NK-92 treated with Interleukin-12 subunit alpha and Interleukin-12 subunit beta, amount 100 ng/mL, for 24 hours (cell line): ENCODE measurements at places on chromosomes 6 and 20.

DNA sequence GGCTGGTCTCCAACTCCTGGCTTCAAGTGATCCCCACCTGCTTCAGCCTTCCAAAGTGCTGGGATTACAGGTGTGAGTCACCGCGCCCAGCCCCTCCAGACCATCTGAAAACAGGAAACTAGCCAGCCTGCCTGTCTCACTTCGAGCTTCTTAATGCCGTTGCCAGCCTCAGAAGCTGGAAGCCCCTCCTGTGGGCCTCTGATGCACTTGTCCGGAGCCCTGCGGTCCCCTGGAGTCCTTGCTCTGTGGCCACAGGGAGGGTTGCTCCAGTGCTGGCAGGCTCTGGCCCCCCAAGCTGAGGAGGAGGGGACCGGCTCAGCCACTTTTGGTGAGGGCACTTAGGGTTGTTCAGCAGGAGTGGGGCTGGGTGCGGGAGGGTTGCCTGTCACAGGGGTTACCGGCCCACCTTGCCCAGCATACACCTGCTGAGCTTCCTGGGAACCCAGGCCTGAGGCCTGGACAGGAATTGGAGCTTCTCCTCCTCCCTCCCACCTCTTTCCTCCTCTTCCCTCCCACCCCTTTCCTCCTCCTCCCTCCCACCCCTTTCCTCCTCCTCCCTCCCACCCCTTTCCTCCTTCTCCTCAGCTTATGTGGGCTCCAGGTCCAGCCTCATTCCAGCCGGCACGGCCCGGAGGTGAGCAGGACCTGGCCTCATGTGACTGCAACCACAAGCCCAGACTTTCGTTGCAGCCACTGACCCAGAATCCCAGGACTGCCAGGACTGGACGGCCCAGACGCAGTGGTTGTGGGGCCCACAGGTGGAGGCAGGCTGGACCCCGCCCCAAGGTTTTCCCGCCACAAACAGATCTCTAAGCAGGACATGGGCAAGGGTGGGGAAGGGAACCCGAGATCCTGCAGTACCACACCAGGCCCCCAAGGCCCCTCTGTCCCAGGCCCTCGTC is 9.4 kb upstream of the BIRC7 start:
- DNase-seq: no peak

DNA sequence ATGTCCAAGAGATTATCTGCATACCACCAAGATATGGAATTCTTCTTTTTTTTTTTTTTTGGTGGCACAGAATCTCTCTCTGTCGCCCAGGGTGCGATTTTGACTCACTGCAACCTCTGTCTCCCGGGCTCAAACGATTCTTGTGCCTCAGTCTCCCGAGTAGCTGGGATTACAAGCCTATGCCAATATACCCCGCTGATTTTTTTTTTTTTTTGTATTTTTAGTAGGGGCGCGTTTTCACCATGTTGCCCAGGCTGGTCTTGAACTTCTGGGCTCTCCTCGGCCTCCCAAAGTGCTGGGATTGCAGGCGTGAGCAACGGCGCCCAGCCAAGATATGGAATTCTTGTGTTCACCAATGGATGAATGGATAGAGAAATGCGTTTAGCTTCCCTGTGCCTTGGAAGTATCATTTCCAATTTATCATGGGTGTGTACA is 31.0 kb downstream of the POM121L2 start:
- DNase-seq: no peak

GRCh38 chr6:34926655-34927054 is 37.6 kb downstream of the ANKS1A start:
- DNase-seq: peak; percentile 5

GRCh38 chr6:56232436-56232835 is 14.9 kb downstream of the COL21A1 start:
- no peak for DNase-seq

DNA sequence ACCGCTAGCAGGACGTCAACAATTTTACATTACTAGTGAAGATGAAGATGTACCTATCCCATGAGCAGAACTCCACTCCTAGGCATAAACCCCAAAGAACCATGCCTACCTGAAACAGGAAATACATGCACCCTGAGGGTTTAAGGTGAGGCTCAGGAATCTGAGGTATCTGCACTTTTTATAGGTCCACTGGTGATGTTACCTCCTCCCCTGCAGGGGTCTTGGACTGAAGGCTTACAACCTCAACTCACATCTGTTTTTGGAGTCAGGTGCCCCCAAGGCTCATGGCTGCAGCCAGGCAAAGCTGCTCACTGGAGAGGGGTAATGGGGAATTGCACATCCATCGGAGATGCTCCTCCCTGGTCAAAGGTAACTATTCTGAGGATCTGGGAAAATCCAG is 132.5 kb upstream of the TRAF3IP2 start:
- no peak for DNase-seq

DNA sequence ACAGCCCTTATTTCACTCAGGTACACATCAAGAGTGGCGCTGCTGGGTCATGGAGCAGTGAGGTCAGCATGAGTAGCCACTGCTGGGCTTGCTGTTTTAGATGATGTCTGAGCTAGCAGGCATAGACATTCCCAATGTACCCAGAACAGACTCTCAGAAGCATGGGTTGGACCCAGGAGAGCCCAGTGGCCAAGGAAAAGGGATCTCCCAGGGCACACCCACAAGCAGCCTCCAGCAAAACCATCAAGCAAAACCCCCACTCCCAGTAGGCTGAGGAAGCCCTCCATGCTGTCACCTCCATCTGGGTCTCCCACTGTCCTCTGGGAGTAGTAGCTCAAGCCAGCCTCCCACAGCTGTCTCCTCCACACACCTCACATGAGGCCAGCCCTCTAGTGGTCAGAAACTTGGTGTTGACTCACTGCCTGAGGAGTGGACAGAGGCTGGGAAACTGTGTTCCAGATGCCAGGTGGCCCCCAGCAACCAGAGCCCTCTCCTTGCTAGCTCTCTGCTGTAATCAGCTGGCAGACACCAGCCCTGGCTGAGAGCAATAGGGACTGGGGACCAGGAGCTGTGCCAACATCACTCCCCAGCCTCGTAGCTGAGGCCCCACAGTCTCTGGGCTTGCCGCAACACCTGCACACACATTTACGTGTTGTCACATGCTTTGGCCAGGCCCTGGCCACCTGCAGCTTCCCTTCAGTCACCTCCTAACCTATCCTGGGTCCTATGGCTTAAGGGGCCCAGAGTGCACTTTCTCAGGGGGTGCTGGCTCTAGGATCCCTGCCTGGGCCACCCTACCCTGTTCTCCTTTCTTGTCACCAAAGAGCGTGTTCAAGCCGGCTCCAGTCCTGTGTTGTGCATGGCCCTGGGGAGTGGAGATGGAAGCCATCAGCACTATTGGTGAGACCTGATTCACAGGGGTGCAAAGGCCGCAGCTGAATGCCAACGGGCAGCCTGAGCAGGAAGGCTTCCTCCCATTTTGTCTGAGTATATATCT is 1.9 kb upstream of the AP5S1 start:
- no peak for DNase-seq

GRCh38 chr6:89690944-89691324 is 52.4 kb upstream of the LYRM2 start:
- DNase-seq: no peak

DNA sequence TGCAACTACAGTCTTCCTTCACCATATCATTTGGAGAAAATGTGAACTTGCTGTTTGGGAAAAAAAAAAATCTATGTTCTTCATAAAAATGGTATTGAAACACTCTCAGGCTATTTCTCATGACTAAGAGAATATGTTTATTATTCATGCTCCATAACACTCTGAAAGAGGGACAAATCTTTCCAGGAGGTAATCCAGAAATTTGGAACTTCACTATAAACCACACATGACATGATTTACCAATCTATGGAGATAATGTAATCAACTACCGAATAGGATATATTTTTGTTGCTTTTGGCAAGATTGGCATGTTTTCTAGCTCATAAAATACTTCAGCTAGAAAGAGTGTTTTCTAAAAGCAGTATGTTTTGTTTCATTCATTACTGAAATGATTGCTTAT is 56.3 kb downstream of the THEMIS start:
- DNase-seq: no peak

DNA sequence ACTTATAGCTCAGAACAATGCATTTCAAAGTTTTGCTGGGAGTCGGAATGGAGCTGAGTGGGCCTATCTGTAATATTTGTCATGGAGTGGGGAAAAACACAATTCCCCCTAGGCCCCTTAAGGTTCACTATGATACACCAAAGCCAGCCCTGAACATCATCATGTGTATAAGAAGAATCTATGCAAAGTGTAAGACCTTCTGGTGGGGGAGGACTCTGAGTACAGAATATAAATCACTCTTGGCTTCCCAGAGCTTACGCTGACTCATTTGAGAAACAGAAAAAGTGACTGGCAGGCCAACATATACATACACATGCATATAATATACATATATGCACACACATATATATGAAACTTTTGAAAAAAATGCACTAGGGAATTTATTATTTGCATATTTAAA is 54.1 kb upstream of the UBR2 start:
- no peak for DNase-seq

- no peak for DNase-seq
Observed at GRCh38 chr6:142008016-142008735, 124.5 kb upstream of the GJE1 start.

GRCh38 chr6:41028561-41029412 is 10.2 kb downstream of the UNC5CL start:
- DNase-seq: no peak

DNA sequence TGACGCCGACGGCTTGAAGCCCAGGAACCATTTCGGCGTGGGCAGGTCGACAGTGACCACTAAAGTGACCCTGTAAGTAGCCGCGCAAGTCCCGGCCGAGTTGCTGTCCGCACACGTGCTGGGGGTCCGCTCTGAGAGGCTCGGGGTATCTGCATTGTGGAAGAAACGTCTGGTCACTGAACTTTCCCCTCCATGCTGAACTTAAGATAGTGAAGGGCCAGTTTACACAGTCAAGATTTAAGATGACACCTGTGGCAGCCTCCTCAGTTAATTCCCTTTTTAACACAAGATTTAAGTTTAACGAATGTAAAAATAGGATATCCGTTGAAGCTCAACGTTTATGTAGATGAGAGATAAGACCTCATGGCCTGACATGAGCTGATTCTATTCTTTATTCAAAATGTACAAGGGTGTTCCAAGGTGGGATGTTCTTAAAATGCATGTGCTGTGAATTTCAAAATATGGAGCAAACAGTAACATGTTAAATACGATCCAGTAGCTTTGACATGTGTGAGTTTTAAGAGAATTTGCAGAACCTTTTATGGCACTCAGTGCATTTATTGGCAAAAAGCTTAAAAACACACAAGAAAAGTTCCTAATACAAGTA is 116.2 kb downstream of the RTN4IP1 start:
- DNase-seq: no peak

DNA sequence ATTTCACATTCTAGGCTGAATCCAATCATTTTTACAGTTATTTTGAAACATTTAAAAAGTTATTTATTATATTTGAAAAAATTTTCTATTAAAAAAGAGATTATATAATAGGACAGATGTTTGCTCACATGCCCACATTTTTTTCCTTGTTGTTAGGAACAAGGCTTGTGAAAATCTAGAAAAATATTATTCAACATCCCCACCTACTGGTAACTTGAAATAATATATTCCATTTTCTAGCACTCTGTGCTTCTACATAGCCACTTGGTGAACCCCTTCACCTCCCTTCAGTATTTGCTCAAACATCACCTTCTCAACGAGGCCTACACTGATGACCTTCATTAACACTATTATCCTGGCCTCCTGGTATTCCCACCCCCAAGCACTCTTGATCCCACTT is 18.3 kb upstream of the GPRC6A start:
- no peak for DNase-seq

DNA sequence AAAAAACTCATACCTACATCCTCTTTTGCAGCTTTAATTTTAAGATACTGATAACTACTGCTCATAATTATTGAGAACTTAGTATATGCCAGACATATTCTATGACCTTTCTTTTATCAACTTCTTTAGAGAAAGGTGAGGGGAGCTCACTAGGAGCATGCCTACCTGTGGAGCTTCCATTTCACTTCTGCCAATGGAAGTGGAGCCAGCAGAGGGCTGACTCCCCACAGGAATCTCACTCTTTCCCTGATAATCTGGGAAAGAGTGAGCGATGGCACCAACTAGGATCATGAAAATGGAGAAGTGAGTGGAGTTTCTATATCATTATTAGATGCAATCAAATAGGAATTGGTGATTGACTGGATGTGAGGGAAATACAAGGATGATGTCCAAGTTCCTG is 484.9 kb downstream of the LMBRD1 start:
- no peak for DNase-seq

DNA sequence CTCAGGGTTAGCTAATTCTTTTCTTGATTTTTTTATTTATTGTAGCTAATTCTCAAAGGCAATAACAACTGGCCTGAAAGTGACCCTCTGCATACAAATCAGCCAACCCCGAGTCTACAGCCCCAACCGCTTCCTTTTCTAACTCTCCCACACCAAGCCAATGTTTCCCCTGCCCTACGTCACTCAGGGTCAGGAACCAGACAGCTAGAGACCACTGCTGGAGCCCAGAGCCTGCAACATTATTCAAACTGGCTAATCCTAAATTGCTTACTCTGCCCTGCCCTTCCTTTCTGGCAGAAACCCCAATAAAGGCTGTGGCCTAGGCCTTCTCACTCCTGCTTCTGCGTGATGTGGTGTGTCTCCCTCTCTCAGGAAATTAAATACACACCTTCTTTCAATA is 320.7 kb downstream of the CBLN4 start:
- DNase-seq: no peak

GRCh38 chr6:50390416-50390815 is 322.9 kb upstream of the TFAP2D start:
- no peak for DNase-seq

- DNase-seq: no peak
Observed at GRCh38 chr6:159092631-159093030, 47.8 kb upstream of the TAGAP start.

DNA sequence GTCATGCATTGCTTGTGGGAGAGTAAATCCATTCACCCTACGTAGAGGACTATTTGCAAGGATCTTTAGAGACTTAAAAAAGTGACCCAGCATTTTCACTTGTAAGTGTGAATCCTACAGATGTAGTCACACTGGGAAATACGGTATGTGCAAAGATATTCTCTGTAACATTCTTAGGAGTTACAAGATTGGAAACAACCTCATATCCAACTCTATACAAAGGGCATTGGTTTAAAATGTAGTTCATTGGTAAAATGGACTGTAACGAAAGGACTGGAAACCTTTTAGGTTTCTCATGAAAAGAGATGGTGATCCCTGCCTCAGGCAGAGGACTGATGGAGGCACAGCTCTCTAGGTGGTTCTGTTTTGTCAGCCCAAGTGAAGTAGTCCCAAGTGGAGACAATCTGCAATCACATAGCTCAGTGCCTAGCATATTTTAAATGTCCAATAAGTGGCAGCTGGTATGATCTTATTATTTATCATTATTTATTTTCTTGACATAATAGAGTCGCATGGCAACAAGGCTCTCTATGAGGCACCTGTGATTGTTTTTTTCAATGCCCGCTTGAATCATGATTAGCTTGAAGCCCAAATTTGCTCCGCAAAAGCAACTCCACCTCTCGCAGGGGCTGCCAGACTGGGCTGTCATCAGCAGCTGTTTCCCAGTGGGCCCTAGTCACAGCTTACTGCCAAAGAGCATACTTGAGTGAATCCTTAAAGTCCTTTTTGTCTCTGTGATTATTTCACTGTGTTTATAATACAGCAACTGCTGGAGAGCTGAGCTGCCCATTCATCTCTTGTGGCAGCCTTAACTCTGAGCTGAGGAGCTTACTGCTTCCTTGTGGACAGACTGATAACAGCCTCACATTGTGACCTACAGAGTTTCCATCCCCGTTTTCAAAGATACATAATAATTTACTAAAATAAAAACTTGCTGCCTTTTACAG is 19.8 kb upstream of the ENPP1 start:
- no peak for DNase-seq
